ENCODE measurements at places on chromosomes 6 and 20. TPM values are rescaled to one million over a fixed set of nuclear protein-coding genes. Genes with fewer than 3 reads are reported as not detected.
A peak's percentile ranks its signal among the peaks of the same experiment; 100 is the strongest.

ABT1 gene
- 10.4 TPM for polyA plus RNA-seq

DYNLT2 gene
- 2.2 TPM for polyA plus RNA-seq

LY86 gene
- 3.3 TPM for polyA plus RNA-seq

MLIP gene
- 80.6 TPM for polyA plus RNA-seq

TMEM244 gene
- not detected for polyA plus RNA-seq

WASF1 gene
- 7.7 TPM for polyA plus RNA-seq

TREML4 gene
- not detected for polyA plus RNA-seq

ZNF391 gene
- 4.3 TPM for polyA plus RNA-seq

CRYBG1 gene
- 3.1 TPM for polyA plus RNA-seq

PXMP4 gene
- polyA plus RNA-seq: 11.1 TPM

PHACTR1 gene
- 5.8 TPM for polyA plus RNA-seq

SIRPB1 gene
- 0.71 TPM for polyA plus RNA-seq

- DNase-seq: no peak
Observed at GRCh38 chr6:31903957-31904356, 2.1 kb upstream of the ZBTB12 start.

GRCh38 chr6:19209202-19209601 is 628.0 kb upstream of the ID4 start:
- no peak for DNase-seq

DNA sequence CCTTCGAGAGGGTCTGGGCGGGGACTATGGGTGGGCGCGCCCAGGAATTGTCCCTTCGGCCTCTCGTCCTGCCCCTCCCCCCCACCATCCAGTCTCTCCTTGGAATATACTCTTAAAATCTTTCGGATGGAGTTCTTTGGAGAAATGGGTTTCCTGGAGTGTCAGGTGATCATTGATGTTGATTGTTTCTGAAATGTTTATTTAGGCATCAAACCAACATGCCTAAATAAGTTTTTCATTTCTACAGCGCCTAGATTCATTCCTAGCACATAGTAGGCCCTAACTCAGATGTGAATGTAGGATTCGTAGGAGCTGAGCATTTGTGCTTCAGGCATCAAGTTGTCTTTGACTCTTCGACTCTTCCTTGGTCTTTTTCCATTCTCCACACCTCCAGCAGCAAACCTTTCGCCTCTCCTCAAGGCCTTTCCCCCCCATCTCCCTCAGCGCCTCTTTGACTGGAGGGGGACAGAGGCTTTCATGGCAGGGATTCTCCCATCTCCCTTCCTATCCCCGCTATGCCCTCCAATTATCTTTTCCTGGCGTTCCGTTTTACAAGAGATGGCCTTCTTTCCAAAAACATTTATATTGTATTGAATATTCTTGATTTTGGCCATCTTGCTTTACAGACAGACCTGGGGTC is 610 bp downstream of the CASP8AP2 start:
- no peak for DNase-seq

DNA sequence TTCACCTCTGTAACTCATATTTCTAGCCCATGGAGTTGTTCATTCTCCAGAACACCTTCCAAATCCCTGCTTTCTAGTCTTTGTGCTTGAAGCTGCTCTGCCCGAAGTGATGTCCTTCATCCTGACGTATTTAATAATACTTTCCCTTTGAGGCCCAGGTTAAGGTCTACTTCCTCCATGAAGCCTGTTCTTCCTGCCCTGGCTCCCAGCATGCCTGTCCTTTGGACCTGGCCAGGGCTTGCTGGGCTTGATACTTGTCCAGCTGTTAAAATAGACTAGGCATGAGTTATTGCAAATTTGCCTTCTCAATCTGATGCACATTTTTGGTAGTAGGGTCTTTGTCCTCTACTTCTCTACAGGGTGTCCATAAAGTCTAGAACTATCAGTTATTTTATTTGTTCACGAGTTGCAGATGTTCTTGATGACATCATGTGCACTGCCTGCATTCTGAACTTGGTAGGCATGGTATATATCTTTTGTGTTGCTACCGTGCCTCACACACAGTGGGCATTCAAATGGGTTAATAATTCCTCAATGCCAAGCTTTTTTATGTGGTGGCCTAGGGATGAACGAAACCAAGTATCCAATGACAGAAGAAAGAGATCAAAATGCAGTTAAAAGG is 3.1 kb upstream of the MAP7 start:
- no peak for DNase-seq

GRCh38 chr6:170235391-170236125 is 55.3 kb downstream of the DLL1 start:
- no peak for DNase-seq

DNA sequence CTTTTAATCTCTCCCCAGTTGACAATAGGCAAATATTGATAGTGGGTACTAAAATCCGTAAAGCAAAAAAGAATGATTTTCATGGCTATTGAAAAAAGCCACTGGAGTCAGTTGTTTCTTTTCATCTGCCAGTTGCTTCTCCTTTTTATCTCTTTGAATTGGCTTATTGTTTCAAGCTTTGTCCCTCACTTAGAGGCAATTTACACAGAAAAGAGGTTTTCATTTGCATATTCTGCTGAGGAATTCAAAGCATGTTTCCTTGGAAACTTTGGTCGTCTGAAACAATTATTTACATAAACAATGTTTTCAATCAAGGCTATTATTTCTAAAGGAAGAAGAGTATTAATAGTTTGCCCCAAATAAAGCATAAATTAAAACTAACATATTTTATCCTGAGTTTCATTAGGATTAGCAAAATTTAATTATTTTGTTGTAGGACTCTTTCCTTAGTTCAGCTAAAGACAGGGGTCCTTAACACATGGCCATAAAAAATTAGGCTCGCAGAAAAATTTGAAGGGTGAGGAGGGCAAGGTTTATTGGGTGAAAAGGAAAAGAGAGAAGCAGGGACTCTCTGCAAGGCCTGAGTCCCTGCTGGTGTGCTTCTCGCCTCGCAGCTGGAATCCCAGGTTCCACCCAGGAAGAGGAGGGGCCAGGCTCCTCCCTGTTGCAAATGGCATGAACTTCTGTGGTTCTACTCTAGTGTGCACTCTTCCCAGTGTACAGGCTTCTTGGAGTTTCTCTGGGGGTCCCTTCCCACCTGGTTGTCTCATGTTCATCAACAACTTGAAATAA is 138.8 kb upstream of the LAMA2 start:
- DNase-seq: no peak

DNA sequence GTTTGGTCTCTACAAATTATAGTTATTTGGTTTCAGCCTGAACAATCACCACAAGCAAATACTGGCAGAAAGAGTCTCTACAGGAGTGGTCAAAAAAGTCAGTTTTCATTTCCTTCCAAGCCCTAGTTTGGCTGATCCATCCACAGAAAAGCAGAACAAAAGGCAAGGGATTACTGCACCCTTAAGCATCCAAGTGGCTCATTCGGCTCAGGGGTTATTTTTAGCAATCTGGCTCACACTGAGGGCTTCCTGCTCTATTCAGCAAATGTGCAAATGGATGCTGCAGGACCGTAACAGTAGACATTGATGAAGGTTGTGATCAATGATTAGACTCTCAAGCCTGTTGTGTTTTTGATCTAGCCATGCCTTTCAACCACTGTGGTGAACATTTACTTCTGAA is 62.2 kb upstream of the FABP7 start:
- no peak for DNase-seq

GRCh38 chr6:128118401-128118800 is 217.5 kb upstream of the THEMIS start:
- no peak for DNase-seq

DNA sequence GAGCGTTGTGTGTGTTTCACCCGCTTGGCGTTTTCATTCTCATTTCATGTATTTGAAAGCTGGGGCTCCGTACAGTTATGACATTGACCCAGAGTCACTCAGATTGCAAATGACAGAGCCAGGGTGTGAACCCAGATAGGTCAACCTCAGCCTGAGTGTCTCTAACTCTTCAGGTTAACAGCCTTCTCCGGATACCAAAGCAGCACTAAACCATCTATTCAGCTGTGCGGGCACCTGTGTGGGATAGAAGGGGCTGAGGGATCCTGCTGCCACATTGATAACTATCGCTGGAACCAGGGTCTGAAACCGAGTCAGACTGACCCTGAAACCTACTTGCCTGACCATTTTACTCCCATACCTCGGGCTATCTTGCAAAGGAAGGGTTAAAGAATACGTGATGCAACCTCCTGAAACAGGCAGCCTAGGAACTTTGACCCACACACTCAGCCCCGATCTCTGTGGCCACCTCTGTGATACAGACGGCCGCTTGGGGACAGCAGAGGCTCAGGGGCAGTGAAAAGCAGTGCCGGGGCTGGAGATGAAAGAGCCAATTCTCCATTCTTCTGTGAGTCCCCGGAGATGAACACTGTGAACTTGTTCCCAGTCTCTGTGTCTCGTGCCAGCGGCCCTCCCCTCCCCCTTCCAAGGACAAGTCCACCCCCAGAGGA is 233.5 kb upstream of the QKI start:
- peak; percentile 51 for DNase-seq

- no peak for DNase-seq
Observed at GRCh38 chr20:17735959-17736621, 36.3 kb downstream of the BANF2 start.

DNA sequence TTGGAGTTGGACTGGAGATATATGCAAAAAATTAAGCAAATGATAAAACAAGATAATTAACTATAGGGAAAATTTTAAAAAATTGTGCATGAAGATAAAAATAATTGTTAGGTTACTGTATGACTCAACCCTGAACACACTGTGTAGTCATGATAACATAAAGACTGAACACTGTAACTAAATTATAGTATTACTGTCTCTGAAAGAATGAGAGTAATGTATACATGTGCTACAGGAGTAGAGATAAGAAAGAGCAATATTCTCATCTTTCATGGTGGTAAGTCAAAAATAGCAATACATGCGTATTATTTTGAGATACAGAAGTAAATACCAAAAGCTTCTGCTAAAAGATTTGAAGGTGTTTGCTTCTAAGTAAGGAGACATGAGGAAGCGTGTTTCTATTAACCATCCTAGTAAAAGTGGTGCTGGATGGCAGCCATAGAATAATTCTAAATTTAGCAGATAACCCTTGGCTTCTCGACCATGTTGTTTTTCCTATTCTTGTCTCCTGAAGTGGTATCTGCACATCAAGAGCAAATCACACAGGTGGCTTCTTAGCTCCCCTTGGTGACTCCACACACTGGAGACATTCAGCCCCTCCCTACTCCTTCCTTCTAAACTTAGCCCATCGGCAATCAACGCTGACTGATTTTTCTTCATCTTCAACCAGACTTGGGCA is 390.6 kb upstream of the PLCB4 start:
- DNase-seq: no peak

DNA sequence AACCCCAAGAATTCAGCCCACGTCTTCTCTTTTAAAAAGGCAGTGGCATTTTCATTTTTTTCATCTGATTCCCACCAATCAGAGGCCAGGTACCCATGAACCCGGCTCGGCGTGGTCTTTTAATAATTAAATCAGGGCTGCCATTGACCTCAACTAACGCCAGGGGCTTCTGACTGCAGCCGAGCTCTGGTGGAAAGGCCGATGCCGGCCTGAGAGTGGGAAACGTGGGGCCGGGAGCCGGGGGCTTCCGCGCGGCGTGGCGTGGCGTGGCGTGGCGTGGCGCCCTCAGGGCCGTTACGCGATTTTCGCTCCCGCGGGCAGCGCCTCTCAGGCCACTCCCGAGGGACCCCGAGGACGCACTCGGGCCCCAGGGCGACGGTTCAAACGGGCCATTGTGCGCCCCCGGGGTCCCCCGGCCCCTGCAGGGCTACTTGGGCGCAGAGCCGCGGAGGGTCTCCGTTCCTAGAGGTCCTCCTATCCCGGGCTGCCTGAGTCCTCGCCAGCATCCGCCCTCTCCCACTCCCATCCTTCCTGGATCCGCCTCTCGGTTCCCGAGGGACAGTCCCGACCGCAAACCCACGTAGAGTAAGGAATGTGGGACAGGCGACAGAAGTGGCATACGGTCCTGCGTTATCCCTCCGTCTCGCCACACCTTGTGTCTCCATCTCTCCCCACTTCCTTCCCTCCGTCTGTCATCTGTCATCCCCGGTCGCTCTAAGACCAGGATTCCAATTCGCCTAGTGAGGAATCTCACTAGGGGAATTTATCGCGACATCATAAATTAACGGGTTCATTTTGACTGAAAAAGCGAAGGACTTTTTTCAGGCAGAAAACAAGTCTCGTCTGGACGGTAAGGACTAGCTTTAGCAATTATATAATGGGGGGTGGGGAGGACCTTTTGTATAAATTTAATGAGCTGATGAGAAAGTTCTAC is 876 bp upstream of the TBPL1 start:
- DNase-seq: peak; percentile 79

- no peak for DNase-seq
Observed at GRCh38 chr20:50717974-50718761, 13.2 kb upstream of the PARD6B start.

DNA sequence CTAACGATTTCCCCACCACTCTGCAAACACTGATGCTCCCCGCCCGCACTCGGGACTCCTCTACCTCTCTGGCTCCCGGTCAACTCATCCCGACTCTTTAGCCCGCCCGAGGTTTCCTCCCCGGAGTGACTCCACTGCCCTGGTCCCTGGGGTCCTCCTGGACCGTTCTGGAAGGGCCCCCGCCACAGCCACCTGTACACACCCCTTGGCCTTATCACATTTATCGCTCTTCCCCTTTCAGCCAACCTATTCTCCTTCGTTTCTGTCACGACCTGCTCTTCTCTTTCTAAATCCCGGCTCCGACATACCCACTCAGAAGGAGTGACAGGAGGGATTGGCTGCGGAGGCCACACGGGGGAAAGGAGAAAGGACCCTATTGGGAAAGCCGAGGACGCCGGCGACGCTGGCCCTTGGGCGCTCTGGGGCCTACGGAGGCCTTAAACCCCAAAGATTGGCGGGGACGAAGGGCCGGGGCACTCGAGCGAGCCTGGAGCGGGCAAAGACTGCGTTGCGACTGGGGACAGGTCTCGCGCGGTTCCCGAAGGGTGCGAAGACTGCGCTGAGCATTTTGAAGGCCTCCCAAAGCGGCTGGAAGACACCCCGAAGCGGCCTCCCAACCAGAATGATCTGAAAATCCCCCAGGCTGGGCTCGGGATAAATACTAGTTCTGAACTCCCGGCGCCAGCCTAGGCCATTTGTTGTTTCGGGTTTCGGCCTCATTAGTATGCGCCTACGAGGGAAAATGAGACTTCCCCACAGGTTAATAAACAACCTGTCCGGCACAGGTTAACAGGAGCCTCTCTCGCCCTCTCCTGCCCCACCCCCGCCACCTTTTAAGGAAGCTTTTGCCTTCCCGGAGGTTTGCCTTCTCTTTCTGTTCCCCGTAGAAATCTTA is 9.2 kb downstream of the SIM1 start:
- no peak for DNase-seq

- DNase-seq: no peak
Observed at GRCh38 chr20:51253280-51253679, 230.4 kb upstream of the KCNG1 start.

GRCh38 chr6:25582101-25582500 is 69.9 kb upstream of the SCGN start:
- no peak for DNase-seq

GRCh38 chr6:38273325-38273724 is 366.4 kb downstream of the BTBD9 start:
- no peak for DNase-seq

- DNase-seq: peak; percentile 47
Observed at GRCh38 chr20:17679941-17680835, 1.9 kb downstream of the RRBP1 start.

- DNase-seq: no peak
Observed at GRCh38 chr6:132478674-132479073, 34.2 kb downstream of the STX7 start.

All from hindlimb muscle (tissue), 1 donor.